ENCODE measurements at places on chromosomes 13 and 19.

- DNase-seq = peak; percentile 70
Observed at GRCh38 chr13:101917833-101918661, 465.6 kb downstream of the ITGBL1 start.

GRCh38 chr13:26628706-26629105 lies 71.2 kb downstream of the WASF3 start:
- no peak for DNase-seq

DNA sequence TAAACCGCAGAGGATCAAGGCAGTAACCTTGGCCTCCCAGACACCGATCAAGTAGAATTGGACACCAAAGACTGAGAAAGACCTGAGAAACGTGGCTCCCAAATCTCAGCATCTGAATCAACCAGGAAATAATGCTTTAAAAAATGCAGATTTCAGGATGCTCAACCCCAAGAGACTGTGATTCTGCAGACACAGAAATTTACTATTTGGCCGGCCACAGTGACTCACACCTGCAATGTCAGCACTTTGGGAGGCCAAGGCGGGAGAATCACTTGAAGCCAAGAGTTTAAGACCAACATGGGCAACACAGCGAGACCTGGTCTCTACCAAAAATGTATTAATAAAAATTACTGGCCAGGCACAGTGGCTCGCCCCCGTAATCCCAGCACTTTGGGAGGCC lies 6.2 kb downstream of the ABCC4 start:
- no peak for DNase-seq

GRCh38 chr13:47853236-47853635 lies 147.8 kb downstream of the SUCLA2 start:
- DNase-seq = no peak
